Activated naive CD4-positive, alpha-beta T cell treated with anti-CD3 and anti-CD28 coated beads, Interleukin-2, amount 10 ng/mL, durations not matched to agents 7 days and 5 days (primary cell): ENCODE measurements at places on chromosomes 13 and 19.
A peak's percentile ranks its signal among the peaks of the same experiment; 100 is the strongest.

GRCh38 chr19:29040951-29041350 is 172.0 kb downstream of the UQCRFS1 start:
- DNase-seq = no peak

- DNase-seq = peak; percentile 39
These were observed 12.9 kb downstream of the COL4A2 start for GRCh38 chr13:110319774-110320509.

DNA sequence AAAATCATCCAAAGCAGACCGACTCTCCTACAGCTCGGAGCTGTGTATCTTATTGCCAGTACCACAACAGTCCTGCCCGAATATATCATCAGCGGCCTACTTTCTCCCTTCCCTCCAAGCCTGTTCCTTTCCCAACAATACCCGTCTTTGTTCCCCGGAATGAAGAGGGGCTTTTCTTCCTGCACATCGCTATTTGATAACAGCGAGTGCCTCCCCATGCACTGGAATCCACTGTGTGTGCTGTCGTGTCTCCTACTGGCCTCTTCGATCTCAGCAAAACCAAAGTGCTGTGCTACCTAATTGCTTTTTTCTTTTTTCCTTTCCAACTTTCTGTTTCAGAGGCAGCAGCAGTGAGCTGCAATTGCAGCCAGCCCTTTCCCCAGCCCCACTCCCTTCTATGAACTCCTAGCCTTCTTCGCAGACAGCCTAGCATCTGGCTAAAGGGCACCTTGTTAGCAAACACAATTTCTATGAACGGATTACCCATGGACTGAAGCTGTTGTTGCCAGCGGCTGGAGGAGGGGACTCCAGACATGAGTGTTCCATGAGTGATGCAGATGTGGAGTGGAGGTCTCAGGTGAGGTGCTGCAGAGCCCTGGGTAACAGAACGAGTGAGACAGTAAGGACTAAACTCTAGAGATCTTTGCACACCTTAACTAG is 43.4 kb downstream of the EFNB2 start:
- DNase-seq = no peak

DNA sequence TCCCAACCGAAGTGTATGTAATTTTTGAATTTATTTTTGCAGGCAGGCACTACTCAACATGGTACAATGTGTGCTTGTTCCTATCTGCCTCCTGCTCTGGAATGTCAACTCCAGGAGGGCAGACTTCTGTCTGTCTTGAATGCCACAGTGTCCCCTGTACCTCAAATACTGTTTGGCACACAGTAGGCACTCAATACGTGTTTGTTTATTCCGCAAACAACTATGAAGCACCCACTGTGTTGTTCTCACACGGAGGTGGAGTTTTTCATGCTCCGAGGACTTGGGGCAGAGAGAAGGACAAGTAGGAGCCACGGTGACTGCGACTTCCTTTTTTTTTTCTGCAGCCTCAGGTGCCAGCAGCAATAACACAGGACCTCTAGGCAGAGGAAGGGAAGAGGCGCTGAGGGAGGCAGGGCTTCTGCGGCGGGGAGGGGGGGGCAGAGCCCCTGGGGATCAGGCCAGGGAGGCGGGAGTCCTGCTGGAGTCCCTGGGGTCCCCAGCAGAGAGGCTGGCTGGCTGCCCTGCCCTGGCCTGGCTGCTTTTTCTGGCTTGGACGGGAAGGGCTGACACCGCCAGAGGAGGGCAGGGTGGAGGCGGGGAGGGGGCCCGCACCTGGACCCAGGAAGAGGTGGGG is 29.3 kb upstream of the TNFAIP8L1 start:
- no peak for DNase-seq

DNA sequence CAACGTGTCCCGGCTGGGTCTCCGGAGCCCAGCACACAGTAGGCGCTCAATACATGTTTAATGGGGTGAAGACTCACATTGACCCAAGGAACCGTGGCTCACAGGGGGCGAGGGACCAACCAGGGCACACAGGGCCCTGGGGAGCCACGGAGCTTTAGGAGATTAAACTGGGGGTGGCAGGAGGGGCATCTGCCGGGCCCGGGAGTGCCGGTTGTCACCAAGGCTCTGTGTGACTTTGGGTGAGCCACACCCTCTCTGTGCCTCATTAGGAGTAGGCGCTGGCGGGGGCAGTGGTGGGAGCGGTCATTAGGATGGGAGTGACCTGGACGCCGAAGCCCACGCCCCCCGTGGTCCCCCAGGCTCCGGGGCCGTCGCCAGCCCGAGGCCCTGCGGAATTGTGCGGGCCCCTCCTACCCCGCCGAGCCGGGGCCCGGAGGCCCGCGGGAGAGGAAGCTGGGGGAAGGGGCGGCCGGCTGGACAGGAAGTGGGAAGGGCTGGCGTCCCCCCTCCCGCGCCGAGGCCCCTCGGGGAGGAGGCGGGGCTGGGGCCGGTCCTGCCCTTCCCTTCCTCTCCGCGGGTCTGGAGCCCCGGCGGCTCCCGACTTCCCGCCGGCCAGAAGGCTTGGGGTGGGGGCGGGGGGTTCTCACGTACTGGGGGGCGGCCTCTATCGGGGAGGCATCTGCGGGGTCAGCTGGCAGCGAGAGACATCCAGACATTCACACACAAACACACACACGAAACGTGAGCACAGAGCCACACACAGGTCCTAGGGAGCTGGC is 1.8 kb upstream of the SSBP4 start:
- peak; percentile 62 for DNase-seq

DNA sequence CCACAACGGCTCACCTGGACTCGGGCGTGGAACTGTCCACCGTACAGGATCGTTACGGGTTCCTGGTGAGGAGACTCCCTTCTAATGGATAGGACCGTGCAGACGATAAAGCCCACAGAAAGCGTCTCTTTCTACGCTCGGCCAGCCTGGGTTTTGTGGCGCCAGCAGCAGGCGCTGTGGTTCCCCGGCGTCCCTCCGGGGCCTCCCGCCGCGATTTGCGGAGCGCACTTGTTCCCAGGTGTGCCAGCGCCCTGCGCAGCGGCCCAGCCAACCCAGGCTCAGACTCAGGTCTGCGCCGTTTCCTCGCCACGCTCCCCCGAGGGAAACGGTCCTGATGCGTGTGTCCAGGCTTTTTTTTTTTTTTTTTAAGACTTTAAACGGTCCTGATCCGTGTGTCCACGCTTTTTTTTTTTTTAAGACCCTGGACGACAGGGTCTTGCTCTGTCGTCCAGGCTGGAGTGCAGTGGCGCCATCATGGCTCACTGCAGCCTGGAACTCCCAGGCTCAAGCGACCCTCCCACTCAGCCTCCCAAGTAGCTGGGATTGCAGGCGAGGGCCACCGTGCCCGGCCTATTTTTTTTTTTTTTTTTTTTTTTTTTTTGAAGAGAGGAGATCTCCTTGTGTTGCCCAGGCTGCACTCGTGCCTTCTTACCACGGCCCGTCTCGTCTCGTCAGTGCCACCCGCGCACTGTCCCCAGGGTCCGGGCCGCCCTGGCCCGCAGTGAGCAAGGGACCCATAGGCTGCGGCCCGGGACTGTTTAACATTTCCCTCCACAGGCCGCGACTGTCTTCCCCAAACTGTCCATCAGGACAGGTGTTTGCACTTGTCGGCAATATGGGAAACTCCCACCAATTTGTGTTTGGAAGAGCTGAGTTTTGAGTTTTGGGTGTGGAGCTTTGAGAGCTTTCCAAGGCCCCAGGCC is 23.8 kb downstream of the GJA3 start:
- DNase-seq = peak; percentile 60

DNA sequence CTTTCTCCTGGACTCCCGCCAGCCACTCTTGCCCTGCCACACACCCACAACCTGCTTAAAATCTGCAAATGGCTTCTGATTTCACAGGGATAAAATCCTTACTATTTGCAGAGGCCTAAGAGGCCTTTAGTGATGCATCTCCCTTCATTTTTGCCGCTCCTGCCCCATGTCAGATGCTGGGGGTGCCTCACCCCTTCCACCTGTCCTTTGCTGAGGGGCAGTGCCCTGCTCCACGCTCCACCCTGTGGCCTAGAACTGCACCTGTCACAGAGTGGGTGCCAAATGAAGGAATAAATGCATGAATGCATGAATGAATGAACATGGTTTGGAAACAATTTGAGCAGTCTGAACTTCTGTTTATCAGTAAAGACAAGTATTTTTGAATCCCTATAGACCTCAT is 34.1 kb upstream of the UQCRFS1 start:
- no peak for DNase-seq
